ENCODE measurements at places on chromosomes 1 and 21. TPM values are rescaled to one million over a fixed set of nuclear protein-coding genes. Genes with fewer than 3 reads are reported as not detected.

SORT1 gene
- total RNA-seq: 225 TPM

OR2L2 gene
- total RNA-seq: not detected

SLFNL1 gene
- total RNA-seq: 1.3 TPM

PGLYRP3 gene
- total RNA-seq: not detected

GRCh38 chr1:24782689-24783088 is 37.4 kb downstream of the CLIC4 start:
- H3K36me3 ChIP-seq: no peaks in the 10 kb centered on the region
- H3K4me1 ChIP-seq: peaks cover 69% of the 10 kb centered on the region
- DNase-seq: no peak
- peak overlapping the region; percentile 15 for H3K27ac ChIP-seq
- no peak overlapping the region for H3K4me3 ChIP-seq

DNA sequence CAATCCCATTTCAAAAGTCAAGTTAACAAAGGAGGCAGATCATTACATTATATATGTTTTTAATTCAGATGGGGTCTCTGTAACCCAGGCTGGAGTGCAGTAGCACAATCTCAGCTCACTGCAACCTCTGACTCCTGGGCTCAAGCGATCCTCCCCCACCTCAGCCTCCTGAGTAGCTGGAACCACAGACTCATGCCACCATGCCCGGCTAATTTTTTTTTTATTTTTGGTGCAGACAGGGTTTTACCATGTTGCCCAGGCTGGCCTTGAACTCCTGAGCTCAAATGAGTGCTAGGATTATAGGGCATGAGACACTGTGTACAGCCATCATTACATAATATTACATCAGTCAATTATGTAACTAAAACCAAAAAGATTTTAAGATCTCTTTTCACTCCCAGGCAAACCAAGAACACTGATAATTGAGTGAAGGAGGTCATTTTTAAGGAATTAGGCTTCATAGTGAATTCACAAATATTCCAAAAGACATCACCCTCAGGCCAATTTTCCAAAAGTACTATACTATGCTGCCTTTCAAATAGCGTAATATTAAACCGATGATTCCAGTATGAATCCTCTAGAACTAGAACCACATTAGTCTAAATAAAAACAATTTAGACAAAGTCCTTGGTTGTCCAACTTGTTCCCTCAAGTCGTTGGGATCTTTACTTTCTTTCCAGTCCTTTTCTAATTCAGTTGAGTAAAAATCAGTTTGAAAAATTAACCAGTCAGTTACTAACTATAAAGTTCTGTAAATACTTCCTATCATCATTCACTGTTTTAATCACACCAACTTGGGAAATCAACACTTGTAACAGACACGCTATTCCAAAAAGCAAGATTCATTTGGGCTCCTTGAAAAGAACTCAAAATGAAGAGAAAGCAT is 16.1 kb downstream of the TOMM20 start:
- no peak overlapping the region for H3K4me3 ChIP-seq
- H3K27ac ChIP-seq: no peak overlapping the region
- no peaks in the 10 kb centered on the region for H3K27me3 ChIP-seq
- H3K36me3 ChIP-seq: peaks cover 45% of the 10 kb centered on the region

DNA sequence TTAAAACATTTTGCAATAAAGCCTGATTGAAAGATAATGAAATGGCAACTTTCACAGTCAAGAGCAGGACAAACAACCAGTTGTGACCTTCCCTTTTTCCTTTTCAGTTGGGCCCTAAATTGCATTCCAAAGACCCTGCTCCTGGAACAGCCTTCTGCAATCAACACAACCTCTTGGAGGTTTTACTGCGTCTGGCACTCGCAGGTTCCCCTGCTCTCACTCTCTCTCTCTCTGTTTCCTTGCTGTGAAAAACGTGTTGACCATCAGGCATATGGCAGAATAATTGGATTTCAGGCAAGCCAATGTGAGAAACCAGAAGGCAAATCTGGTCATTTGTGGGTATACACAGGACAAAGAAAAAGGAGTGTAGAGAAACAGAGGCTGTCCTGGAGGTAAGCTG is 23.2 kb downstream of the SLC44A5 start:
- H3K27me3 ChIP-seq: no peaks in the 10 kb centered on the region
- no peak overlapping the region for H3K4me3 ChIP-seq
- H3K27ac ChIP-seq: no peak overlapping the region

DNA sequence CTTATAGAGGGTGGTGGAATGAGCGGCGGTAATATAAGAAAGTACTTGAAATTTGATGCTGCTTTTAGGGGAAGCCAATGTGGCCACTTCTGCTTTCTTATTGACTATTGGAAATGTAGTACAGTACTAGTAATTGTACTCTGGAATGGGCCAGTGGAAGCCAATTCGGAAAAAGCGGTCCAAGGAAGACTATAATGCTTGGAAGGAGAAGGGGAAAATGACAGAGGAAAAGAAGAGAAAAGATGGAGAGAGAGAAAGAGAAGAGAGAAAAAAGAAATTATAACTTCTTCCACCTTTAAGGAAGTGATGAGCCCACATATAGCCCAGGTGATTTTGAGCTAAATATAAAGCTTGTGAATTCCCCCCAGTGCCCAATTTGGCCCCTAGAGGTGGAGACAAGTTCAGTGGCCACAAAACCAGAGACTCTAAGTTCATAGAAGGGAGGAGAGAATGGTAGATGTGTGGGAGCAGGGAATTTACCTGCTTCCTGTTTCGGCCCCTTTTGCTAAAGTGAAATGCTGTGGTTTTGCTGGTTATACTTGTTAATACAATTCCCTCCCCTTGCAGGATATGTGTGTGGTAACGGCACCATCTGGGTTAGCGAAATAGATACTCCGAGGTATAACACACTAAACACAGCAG is 35.7 kb upstream of the DUSP10 start:
- H3K4me3 ChIP-seq: no peak overlapping the region
- H3K36me3 ChIP-seq: no peaks in the 10 kb centered on the region
- no peak for DNase-seq
- no peaks in the 10 kb centered on the region for H3K27me3 ChIP-seq
- no peaks in the 10 kb centered on the region for H3K4me1 ChIP-seq

DNA sequence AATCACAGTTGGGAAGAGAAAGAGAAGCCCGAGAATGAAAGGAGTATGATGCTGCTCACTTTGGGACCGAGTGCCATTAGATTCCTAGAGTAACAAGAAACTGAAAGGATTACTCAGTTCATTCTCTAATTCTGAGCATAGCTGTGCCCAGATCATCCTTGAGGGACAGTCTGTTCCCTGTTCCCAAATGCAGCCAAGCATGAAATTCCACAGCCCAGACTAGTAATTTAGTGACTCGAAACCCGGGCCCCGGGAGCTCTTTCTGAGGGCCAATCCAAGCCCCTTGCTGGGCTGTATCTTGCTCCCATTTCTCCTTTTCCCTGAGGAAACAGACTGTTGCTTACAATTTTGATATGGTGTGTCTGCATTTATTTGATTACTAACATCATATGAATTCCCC is 30.0 kb upstream of the ETS2 start:
- H3K27ac ChIP-seq: peak overlapping the region; percentile 39
- H3K27me3 ChIP-seq: no peaks in the 10 kb centered on the region
- H3K36me3 ChIP-seq: no peaks in the 10 kb centered on the region
- peaks cover 41% of the 10 kb centered on the region for H3K4me1 ChIP-seq

GRCh38 chr1:201721082-201722049 is 107.6 kb upstream of the IPO9 start:
- H3K36me3 ChIP-seq: peaks cover 5% of the 10 kb centered on the region
- H3K27ac ChIP-seq: peak overlapping the region; percentile 66
- no peak overlapping the region for H3K4me3 ChIP-seq
- H3K4me1 ChIP-seq: peaks cover 82% of the 10 kb centered on the region
- no peaks in the 10 kb centered on the region for H3K27me3 ChIP-seq
- DNase-seq: no peak

GRCh38 chr1:53135735-53136114 is 6.7 kb downstream of the SLC1A7 start:
- DNase-seq: no peak
- no peak overlapping the region for H3K27ac ChIP-seq
- peak overlapping the region; percentile 20 for H3K4me3 ChIP-seq
- H3K36me3 ChIP-seq: no peaks in the 10 kb centered on the region

DNA sequence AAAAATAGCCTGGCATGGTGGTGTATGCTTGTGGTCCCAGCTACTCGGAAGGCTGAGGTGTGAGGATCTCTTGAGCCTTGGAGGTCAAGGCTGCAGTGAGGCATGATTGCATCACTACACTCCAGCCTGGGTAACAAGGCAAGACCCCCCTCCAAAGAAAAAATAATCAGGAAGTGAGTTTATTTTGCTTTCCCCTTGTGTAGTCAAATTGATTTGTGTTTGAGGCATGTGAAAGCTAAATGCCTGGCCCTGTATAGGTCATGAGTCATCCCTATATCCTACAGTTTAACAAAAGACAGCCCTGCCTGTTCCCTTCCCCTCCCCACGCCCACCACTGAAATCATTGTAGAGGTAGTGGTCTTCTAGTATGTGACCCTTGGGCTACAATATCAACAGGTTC is 241.4 kb upstream of the JUN start:
- no peak overlapping the region for H3K4me3 ChIP-seq
- H3K4me1 ChIP-seq: peaks cover 15% of the 10 kb centered on the region
- H3K27ac ChIP-seq: no peak overlapping the region
- no peaks in the 10 kb centered on the region for H3K36me3 ChIP-seq

- no peak for DNase-seq
- H3K4me1 ChIP-seq: peaks cover 47% of the 10 kb centered on the region
- peak overlapping the region; percentile 92 for H3K27ac ChIP-seq
- H3K36me3 ChIP-seq: no peaks in the 10 kb centered on the region
These were observed 63.7 kb downstream of the SLX9 start for GRCh38 chr21:45003331-45004058.

DNA sequence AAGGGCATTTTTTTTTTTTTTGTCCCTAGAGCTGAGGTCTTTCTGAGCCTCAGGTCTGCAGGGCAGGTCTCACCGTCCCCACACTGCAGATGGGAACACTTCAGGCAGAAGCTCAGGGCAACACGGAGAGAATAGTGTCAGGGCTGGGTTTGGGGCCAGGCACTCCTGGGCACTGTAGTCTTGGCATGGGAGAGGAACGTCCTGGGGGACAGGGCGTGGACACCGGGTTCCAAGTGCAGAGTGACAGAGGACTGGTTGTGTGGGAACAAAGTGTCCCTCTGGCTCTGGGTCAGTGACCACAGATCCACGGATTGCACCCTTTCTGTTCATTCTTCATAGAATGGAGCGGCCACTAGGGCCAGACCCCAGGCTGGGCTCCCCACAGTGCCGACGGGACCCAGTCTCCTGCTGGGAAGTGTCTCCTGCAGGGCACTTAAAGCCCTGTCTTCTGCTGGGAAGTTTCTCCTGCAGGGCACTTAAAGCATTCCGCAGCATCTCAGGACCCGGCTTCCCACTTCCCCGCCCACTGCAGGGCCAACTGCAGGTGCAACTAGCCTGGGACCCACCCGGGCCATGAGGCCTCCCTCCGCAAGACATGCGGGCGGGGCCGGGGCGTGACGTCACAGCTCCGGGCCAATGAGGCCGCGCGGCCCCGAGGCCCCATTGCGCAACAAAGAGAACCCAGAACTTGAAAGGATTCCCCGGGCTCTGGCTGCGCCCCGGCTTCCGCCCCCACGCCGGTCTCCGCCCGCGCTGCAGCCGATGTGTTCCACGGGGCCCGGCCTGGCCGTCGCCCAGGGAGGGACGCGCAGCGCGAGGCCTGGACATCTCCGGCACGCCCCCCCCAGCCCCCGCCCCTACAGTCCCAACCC is 1.2 kb downstream of the GPR153 start:
- H3K27me3 ChIP-seq: peaks cover 4% of the 10 kb centered on the region
- peak; percentile 25 for DNase-seq
- peaks cover 23% of the 10 kb centered on the region for H3K4me1 ChIP-seq
- H3K4me3 ChIP-seq: peak overlapping the region; percentile 74
- no peaks in the 10 kb centered on the region for H3K36me3 ChIP-seq

DNA sequence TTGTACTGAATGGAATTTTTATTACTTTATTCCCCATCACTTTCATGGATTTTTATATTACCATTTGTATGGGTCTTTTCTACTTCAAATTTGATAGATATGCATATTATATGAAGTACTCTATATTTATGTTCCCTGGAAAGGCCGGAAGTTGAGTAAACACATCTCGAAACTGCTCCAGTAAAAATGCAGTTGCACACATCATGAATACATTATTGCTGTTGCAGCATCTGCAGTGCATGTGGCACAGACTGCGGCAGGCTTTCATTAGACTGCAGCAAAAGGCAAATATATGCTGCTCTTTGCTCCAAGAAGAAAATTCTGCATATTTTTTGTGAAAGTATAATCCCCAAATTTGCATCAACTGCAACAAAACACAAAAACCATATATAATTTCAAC is 48.7 kb upstream of the LRRC7 start:
- DNase-seq: no peak
- no peaks in the 10 kb centered on the region for H3K4me1 ChIP-seq
- H3K36me3 ChIP-seq: no peaks in the 10 kb centered on the region
- H3K27ac ChIP-seq: no peak overlapping the region
- H3K27me3 ChIP-seq: no peaks in the 10 kb centered on the region

GRCh38 chr21:35202431-35202830 is 153.3 kb upstream of the RUNX1 start:
- H3K27me3 ChIP-seq: no peaks in the 10 kb centered on the region
- no peaks in the 10 kb centered on the region for H3K36me3 ChIP-seq
- DNase-seq: no peak

DNA sequence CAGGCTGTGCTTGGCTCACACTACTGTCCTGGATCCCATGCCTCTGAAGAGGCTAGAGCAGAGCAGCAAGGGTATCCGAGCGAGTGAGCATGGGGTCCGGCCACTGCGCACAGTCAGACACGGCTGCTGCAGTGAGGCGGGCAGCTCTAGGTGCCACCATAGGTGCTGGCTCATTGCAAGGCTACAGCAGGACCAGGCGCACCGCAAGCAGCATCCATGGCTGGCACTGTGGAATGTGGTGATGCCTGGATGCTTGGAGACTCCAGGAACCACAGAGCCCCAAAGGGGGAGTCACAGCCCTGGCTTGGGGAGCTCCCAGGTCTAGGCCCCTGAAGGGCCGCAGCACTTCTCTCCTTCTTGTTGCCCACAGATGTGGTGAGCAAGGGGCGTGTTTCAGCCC is 47.2 kb downstream of the ATP6V1G3 start:
- no peak overlapping the region for H3K4me3 ChIP-seq
- DNase-seq: no peak
- no peaks in the 10 kb centered on the region for H3K27me3 ChIP-seq
- no peaks in the 10 kb centered on the region for H3K36me3 ChIP-seq
- H3K4me1 ChIP-seq: no peaks in the 10 kb centered on the region

DNA sequence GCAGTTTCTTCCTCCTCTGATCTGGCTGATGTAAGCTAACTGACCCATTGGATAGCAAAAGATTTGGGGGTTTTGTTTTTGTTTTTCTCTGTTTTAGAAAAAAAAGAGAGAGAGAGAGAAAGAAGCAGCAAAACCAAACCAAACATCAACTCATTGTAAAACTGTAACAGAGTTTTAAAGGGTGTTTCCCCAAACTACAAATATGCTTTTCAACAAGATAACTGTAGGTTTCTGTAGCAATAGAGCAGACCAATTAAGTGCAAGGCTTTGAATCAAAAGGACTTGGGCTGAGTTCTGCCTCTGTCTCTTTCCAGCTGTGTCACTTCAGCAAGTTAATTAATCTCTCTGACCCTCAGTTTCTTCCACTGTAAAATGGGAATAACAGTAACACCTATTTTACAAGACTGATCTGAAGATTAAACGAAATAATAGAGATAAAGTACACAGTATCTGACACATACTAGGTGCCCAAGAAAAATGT is 44.5 kb downstream of the RRAGC start:
- H3K36me3 ChIP-seq: no peaks in the 10 kb centered on the region
- H3K27ac ChIP-seq: no peak overlapping the region
- peaks cover 12% of the 10 kb centered on the region for H3K4me1 ChIP-seq
- DNase-seq: no peak
- H3K27me3 ChIP-seq: peaks cover 10% of the 10 kb centered on the region
